Activated gamma-delta T cell (primary cell): ENCODE measurements at places on chromosomes 6 and 20.

DNA sequence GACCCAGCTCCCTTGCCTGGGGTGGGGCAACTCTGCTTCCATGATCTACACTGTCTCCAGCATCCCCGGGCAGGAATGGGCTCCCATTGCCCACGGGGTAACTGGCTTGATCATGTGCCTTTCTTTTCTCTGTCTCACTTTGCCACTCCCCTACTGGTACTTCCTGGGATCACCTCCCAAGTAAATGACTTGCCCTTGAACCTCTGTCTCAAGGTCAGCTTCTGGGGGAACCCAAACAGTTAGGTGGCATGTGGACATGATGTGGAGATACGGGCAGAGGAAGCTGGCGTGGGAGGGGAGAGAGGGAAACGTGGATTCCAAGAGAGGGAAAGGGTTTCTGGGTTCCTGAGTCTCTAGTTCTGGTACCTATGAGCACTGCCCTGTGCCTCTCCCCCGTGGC lies 63.8 kb upstream of the RALY start:
- no peak for DNase-seq

DNA sequence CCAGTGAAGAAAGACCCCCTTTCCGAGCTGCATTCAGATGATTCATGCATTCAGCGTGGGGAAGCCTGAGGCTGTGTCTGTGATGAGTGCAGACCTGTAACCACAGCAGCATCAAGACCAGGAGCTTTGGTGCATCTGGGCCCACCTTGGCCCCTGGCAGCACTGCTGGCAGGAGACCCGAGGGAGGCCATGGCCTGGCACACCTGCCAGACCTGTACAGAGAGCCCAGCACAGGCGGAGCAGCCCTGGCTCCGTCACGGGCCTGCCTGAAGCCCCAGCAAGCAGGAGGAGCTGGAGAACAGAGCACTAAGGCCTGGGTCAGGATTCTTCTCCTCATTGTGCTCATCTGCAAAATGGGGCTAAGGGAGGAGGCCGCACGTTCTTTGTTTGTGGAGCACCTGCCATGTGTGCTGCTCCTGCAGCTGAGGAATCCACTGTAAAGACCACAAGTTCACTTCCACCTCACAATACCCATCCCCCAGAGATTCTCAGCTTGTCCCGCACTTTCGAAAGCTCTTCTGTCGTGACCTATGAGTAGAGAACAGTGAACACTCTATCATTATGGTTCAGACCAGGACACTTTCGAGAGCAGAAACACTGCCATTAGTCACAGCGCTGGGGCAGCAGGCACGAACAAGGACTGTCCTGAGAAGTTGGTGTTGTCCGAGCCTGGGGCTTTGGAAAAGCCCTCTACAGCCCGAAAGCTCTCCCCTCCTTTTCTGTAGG lies 144.4 kb upstream of the CST7 start:
- no peak for DNase-seq

GRCh38 chr6:160955508-160956295 lies 35.9 kb upstream of the MAP3K4 start:
- DNase-seq: no peak

DNA sequence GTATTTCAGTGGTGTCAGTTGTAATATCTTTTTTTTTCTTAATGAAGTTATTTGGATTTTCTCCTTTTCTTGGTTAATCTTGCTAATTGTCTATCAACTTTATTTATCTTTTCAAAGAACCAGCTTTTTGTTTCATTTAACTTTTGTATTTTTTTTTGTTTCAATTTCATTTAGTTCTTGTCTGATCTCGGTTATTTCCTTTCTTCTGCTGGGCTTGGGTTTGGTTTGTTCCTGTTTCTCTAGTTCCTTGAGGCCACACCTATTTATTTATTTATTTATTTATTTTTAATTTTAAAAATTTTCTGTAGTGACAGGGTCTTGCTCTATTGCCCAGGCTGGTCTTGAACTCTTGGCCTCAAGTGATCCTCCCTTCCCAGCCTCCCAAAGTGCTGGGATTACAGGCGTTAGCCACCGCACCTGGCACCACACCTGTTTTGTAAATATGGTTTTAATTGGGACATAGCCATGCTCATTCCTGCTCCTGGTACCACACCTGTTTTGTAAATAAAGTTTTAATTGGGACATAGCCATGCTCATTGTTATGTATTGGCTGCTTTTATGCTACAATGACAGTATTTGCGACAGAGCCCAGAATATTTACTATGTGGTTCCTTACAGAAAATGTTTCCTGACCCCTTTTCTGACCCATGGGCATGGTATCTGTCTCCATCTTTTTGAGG lies 22.2 kb downstream of the KDM1B start:
- DNase-seq: no peak

- DNase-seq: no peak
Observed at GRCh38 chr6:131946992-131947955, 3.9 kb downstream of the CCN2 start.

DNA sequence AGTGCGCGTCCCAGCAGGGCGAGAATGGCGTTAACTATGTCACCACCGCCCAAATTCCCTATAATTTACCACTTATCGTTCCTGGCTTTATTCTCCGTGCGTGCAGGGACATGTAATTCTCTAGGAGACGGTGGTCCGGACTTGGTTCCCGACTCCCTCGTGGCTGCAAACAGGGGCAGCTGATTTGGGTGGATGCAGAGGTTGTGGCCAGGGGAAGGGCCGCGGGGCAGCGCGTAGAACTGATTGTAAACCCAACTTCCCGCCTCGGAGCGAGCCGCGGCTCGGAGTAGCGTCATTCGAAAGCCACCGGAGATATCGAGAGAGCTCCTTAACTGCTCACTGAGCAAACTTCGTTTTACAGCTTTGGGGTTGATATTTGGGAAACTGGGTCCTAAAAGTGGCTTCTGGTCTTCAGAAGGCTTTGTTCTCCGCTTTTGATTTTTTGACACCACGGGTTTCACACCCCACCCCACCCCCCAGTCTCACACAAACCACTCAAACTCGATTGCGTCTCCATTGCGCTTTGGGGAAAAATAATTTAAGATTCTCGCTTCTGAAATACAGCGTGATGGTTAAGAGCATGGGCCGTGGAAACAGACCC lies 17.5 kb upstream of the ZSCAN9 start:
- no peak for DNase-seq

- no peak for DNase-seq
Observed at GRCh38 chr6:149614337-149614736, 34.2 kb downstream of the KATNA1 start.

DNA sequence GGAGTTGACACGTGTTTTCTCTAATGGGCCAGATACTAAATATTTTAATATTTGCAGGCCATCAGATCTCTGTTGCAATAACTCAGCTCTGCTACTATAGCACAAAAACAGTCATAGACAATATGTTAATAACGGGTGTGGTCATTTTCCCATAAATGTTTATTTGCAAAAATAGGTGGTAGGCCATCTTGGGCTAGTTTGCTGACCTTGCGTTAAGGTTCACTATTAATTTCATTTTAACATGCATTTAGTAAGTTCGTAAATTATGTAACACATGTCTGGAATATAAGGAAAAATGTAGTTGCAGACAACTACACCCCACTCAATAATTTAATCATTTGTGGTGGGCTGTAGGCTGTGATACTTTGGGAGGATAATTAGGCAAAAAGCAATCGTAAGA lies 577.8 kb downstream of the PKHD1 start:
- DNase-seq: no peak

- no peak for DNase-seq
Observed at GRCh38 chr6:36289281-36289878, 19.5 kb downstream of the PNPLA1 start.

DNA sequence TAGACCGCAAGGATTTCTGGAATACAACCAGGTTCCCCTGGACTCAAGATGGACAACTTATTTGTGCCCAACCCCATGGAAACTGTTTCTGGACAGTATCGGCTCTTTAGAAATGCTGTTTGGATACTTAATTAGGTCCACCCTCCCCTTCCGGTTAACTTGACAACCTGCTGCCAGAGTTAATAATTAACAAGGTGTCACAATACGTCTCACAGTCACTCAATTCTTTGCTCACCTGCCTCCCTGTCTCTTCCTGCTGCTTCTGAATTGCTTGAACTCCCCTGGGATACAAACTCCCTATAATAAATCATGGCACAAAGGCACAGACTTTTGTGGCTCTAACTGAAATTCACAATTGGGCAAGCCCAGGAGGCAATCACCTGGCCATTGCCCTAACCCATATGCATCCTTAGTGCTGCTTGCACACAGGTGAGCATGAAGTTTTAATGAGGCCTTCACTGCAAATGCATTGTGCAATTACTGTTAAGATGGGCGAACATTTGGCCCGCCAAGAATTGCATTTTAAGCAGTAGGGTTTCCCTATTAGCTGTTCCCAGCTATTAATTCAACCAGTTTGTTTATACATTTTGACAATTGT lies 504.4 kb upstream of the NOX3 start:
- DNase-seq: no peak
